ENCODE measurements at places on chromosomes 2 and 18. TPM values are rescaled to one million over a fixed set of nuclear protein-coding genes. Genes with fewer than 3 reads are reported as not detected.

DNA sequence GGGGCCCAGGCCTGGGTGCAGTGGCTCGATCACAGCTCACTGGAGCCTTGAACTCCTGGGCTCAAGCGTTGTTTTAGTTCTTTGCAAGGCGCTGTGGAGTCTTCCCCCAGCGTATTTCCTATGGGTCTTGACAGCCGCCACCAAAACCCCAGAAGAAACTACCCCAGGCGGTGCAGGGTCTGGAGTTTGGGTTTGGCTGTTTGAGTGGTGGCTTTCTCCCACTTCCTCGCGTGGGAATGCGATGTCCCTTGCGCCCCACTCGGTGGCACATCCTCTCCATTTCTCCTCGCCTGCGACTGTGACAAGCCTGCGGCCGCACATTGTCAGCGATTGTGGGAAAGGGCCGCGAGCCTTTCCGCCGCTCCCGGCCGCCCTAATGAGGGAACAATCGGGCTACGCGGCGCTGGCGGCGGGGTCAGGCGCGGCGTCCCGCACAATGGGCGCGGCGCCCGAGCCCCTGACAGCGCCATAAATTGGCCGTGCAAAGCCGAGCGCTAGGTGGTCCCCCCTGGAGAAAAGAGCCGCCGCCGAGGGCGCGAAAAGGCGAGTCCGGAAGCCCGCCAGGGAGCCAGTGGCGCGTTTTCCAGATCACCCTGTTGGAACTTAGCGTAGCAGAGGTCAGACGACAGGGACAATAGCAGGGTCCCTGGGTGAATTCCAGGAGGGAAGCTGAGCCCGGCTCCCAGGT is 194.9 kb upstream of the POU3F3 start:
- no peak for DNase-seq

M1AP gene
- total RNA-seq = not detected

DNA sequence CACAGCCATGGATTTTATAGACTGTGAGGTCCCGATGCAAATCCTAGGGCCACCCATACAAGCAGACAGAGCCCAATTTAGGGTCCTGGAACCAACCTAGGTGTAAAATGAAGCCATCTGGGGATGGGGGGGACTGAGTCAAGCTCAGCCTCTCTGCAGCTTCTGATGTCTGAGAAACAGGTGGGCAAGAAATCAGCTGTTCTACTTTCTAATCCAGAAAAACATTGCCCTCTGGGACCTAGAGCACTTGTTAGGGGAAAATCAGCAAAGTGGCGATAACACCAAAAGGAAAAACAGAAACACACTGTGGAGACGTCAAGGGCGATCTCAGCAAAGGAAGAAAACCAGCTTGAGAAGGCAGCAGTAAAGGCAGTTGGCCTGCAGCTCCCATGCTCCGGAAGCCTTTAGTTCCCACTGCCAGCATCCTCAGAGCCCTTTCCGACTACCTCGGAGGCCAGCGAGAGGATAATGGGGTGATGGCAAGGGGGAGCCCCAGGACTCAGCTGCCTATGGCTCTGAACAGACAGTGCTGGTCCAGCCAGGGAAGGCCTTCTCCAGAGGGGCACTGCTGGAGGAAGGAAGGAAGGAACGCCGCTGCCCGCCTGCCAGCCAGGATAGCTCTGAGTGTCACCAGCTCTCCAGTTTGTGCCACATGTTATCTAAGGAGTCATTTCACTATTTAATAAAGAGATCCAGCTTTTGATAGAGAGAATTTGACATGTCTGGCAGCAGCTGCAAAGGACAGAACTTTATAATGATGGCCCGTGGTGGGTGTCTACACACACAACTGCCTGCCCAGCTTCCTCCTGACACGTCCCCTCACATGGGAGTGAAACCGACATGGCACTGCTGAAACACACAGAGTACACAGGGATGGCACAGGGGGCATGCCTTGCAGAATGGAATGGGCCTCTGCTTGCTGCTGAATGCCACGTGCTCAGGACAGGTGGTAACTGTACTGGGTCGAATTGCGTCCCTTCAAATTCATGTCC is 37.7 kb downstream of the HS1BP3 start:
- peak; percentile 18 for DNase-seq

GRCh38 chr2:26740890-26741302 is 23.2 kb upstream of the SLC35F6 start:
- no peak for DNase-seq

GRCh38 chr2:88188748-88189147 is 18.6 kb downstream of the THNSL2 start:
- DNase-seq = no peak

DNA sequence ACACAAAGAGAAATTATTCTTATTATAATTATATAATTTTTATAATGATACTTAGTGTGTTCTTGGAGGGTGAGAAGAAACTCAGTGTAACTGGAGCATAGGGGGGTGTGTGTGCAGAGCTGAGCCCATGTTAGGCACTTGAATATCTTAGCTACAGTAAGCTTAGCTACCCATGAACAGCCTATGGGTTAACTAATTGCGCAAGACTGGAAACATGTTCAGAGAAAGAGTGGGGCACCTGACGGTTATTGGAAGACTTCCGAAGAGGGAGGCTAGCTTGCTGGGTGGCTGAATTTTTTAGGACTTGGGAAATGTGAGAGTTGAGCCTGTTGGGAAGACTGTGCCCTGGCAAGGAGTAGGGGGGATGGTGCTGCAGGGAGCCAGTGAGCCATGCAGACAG is 229.2 kb downstream of the SLC4A3 start:
- no peak for DNase-seq

All from right lobe of liver (tissue), 6 donors.